ENCODE measurements at places on chromosomes 7 and 10.

DNA sequence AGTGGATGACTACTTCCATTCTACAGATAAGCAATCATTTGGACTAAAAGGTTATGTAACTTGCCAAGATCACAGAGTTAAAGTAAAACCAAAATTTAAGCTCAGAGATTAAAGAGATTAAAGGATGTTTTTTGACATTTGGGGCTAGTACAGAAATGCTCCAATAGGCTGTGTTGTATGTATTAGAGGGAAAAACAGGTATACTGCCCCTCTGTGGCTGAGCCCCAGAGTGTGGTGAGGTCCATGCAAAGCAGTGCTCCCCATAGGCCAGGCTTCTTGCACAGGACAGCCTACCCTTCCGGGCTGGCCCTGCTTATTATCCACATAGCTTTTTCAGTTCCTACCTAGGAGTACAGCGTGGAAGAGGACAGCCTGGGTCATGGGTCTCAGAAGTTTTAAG is 322.8 kb downstream of the POM121L12 start:
- DNase-seq = no peak

DNA sequence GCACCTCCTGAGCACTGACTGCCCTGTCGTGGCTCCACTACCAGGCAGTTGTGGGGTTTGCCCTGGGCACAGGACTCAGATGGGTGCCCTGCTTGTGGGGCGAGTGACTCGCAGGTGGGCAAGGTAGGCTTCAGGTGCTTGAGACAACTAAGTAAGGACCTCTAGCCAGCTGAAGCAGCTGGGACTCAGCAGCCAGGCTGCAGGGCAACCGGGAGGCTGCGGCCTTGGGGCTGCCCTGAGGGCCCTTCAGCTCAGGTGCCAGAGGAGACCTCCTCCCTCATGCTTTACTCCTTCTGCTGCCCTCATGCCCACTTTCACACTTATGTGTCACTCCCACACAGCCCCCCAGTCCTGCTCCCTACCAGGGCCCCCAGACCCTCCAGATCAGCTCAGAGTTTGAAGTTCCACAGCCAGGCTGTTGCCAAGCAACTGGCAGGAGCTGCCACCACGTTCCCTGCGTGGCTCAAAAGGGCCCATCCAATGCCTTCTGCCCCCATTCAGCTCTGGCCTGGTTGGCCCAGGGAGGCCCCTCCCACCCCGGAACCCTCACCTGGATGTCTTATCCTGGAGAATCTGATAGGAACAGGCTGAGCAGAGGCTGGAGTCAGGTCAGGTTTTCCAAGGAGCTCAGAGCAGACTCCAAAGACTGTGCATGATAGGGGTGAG is 10.0 kb downstream of the TLX1 start:
- no peak for DNase-seq

DNA sequence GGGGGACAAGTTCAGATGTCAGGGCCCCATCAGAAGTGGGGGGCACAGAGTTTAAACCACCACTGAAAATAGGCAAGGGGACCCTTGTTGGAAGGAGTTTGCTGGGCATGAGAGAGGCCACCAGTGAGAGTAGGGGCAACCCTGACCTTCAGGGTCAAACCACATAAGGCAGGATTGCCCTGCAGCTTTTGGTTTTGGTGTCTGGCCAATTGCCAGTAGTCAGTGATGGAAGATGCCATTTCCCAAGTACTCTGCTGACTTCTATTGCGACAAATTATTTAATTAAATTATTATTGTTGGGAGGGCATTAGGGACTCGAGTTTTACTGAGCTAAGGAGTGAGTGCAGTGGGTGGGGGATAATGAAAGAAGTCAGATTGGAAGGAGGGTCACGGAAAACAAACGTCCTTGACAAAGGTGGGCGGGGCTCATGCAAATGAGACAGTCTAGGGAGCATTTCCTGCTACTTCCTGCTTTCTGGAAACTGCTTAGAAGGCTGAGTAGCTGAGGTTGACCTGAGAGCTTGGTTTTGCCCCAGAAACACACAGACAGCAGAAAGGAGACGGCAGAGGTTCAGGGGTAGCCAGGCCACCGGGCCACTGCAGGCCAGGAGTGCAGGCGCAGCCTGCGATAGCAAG is 74.2 kb upstream of the ANLN start:
- DNase-seq = no peak

DNA sequence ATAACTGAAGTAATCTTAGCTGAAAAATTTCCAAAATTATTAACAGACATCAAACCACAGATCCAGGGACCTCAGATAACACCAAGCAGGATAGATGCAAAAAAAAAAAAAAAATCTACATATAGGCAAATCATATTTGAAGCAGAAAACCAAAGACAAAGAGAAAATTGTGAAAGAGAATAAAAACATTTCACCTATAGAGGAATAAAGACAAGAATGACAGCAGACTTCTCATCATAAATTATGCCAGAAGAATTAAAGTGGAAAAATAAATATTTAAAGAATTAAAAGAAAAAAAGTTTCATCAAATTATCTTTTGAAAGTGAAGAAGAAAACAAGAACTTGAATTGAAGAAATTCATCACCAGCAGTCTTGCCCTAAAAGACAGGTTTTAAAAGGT is 467.5 kb downstream of the GPAM start:
- DNase-seq = no peak

DNA sequence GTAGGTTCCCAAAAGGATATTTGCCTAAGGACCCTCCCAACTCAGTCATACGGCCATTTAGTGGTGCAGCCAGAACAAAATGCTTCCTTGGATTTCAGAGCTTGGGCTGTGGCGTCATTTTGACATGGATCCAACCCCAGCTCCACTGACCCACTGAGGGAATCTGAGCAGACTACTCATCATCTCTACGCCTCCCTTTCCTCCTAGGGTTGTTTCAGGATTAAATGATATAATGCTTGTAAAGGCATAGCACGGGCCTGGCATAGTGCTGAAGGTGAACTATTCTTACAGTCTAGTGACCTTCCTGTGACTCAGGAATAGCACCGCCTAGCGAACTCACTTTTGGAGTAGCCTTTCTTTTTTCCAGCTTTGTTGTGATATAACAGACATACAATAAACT is 70.3 kb upstream of the LOXL4 start:
- no peak for DNase-seq

GRCh38 chr10:62016623-62017490 is 115.4 kb downstream of the ARID5B start:
- DNase-seq = no peak

GRCh38 chr10:12681252-12681651 is 320.3 kb downstream of the CCDC3 start:
- DNase-seq = no peak

DNA sequence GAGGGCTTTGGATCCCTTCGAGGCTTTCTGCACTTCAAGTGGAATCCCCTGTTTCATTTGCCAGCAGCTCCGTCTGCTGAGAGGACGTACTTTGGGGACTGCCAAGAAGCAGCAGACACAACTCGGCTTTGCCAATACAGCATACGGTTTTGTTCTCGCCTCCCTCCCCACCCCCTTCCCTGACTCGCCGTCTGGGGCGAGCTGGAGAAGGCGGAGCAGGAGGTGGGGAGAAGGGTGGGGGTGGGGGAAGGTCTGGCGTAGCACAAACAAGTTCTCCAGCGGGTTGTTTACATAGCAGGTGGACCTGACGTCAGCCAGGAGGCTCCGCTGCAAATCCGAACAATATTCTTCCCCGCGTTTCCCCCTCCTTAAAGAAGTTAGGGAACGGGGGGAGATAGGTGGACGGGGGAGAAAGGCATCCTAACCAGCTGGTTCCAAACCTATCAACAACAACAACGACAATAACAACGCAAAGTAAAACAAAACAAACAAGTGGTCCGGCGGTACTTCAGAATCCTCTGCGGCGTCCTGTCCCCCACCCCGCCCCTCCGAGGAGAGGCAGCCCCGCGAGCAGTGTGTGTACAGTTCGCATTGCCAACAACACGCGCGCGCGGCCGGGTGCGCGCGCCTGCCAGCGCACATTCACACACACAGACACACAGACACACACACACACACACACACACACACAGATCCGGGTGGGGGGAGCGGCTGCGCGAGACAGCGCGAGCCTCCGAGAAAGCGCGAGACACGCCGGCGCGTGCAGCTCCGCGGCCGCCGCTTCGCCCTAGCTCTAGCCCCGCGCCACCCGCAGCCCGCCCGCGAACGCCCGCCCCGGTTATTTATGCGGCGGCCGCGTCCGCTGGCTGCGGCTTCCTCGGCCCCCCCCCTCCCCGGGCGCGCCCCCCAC is 167.0 kb upstream of the PPP1R3A start:
- DNase-seq = no peak

DNA sequence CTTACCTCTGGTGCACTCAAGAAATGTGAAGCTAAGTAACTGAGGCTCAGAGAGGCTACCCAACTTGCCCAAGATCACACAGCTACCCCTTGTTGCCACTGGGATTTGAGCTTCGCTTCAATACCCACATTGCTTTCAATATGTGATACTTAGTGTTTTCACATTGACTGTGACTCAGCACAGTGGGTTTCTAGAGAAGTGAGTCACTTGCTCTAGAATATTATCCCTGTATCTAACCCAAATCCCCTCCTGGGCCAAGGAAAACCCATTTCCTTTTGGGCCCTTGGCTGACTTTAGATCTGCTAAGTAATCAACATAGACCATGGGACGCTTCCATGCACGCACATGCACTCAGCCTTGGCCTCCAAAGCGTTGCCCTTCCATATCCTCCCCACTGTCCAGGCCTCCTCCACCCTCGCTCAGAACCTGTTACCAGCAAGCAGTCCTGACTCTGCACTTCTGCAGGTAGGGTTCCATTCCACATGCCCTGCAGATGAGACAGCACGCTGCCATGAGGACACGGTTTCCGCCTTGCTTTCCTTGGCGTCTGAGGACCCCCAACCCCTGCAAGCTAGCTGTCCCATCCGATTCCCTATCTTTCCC is 87.7 kb upstream of the CHST15 start:
- DNase-seq = no peak

- DNase-seq = no peak
Measured at GRCh38 chr10:70536196-70536861, 57.8 kb downstream of the PALD1 start.

- no peak for DNase-seq
Measured at GRCh38 chr7:139714163-139714901, 63.5 kb downstream of the HIPK2 start.

GRCh38 chr7:111352319-111352718 is 210.0 kb downstream of the IMMP2L start:
- no peak for DNase-seq

- no peak for DNase-seq
Measured at GRCh38 chr7:94288096-94288495, 106.6 kb upstream of the COL1A2 start.

DNA sequence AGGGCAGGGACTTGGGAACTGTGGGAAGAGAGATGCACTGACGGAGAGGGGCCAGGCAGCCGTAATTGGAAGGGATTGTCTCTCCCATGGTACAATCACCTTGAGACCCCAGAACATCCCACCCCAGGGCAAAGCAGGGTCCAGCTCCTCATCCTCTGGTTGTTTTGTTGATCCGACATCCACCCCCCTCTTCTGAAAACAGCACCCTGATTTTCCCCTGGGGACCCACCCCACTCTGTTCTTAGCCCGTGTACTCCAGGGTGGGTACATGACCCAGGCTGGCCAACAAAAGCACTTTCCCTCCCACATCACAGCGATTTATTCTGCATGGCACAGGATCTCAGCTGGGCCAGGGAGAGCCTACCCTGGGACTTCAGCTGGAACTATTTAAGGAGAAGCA is 14.1 kb downstream of the PDZD7 start:
- DNase-seq = no peak

DNA sequence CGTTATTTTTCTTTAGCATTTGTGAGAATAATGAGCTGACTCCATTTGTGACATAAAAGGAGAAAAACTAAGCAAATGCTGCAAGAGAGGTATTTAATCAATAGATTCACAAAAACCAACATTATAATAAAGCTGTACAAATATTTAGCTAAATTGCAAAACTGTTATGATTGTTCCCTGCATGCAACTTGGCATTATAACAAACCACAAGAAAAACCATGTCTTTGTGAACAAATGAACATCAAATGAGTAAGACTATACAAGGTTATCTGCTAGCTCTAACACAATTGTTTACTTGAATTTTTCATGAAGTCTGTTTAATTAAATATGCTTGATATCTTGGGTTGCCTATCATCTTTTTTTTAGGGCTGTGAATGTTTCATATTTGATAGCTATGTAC is 50.8 kb upstream of the PPP1R9A start:
- no peak for DNase-seq

GRCh38 chr10:12195281-12195602 is 449 bp downstream of the NUDT5 start:
- DNase-seq = no peak

DNA sequence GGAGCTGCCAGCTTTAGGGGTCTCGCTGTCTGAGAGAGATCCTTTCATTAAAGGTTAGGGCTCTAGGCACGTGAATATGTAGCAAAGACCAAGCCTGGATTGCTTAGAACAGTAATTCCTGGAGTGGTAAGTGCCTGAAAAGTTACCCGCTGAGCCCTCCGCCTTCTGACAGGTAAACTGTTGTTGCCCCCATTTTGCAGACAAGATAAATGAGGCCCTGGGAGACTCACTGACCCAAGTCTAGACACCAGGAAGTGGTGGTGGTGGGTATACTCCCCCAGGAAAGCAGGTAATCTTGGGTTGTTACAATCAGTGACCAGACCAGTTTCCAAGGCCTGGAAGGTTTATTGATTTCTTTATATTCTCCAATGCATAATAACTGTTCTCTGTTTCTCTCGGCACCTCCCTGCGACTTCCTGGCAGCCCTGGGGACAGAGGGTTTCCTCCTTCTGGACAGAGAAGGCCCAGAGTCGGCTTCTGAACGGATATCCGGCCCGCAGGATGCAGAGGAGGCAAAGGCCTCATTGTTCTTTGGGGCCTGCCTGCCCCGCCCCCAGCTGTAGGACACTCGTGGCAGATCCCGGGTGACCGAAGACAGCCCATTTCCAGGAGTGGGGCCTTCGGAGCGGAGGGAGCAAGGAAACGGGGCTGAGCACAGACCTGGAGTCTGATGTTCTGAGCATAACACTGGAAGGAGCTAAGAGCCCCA is 1.3 kb upstream of the GRK5 start:
- no peak for DNase-seq

DNA sequence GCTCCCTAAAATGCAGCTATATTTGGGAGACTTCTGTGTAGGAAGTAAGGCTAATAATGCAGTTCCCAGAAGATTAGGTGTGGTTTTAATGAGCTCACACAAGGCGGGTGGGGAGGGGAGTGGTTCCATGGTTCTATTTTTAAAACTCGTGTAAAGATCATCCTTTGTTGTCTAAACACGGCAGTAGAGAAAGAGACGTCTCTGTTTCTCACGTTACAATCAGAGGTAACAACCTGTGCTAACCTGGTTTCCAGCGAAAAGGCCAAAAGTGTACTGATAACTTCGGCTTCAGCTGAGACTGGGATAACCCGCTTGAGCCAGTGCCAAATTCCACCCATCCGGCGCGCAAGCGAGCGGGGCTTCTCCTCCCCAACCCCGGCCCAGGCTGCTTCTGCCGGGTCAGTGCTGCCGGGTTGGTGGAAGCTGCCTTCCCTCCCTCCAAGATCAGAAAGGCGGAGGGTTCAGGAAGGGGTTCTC is 2.5 kb upstream of the MAP3K8 start:
- DNase-seq = no peak

DNA sequence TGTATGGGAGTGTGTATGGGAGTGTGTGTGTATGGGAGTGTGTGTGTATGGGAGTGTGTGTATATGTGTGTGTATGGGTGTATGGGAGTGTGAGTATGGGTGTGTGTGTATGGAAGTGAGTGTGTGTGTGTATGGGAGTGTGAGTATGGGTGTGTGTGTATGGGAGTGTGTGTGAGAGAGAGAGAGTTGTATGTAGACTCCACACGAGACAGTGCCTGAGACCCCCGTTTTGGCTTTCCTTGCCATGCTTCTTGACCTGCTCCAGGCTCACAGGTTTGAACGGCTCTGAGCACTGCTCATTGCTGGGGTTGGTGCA is 49.7 kb downstream of the COL17A1 start:
- DNase-seq = no peak

GRCh38 chr10:99551158-99551557 is 18.4 kb downstream of the NKX2-3 start:
- DNase-seq = no peak
